ENCODE measurements at places on chromosomes 12 and 14.
A peak's percentile ranks its signal among the peaks of the same experiment; 100 is the strongest.

GRCh38 chr14:59374048-59374447 lies 91.1 kb downstream of the GPR135 start:
- no peak for DNase-seq

DNA sequence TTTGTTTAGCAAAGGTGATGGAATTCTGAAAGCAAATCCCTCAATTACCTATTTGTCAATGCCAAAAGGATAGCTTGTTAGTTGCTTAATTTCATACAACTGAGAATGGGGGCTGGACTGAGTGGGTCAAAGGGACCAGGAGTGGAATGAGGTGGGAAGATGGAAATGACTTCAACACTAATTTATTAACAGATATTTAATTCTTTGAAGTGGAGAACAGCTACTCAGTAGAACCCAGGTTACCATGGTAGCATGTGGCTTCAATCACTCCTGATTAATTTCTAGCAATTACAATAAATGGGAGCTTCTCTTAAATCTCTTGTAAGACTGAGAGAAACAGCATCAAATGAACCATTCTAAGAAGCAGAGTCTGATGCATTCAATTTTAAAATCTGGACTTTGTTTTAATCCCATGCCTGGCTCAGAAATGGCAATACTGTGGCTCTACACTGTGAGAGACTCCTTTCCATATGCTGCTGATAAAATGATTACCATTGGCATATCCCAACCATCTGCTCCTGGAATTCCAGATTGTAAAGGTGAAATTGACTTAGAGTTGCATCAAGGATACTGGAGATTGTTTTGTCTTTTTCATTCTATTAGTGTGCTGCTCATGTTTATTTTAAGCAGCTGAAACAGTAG lies 607.8 kb downstream of the SNAPC1 start:
- DNase-seq, result no peak

GRCh38 chr14:101876555-101876938 lies 87.8 kb upstream of the DYNC1H1 start:
- peak; percentile 83 for DNase-seq

- DNase-seq, result peak; percentile 6
Observed at GRCh38 chr14:80493620-80494019, 282.3 kb upstream of the DIO2 start.

DNA sequence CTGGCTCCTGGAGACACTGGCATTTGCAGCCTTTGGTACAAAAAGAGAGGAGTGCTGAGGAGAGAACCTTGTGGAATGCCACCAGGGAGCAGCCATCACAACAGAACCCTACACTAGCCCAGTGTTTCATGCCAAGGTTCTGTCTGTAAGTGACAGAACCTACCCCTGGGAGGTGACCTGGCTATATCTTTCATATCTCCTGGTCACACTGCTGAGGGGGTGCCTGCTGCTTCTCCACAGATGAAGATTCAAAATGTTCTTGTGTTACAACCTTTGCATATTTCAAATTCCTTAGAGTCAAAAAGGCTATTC lies 12.7 kb upstream of the EIF4B start:
- DNase-seq, result no peak

- DNase-seq, result no peak
Observed at GRCh38 chr14:55689981-55690871, 110.2 kb downstream of the KTN1 start.

GRCh38 chr12:16946704-16947103 lies 340.7 kb upstream of the LMO3 start:
- DNase-seq, result no peak

- DNase-seq, result no peak
Observed at GRCh38 chr12:32089156-32089555, 17.5 kb upstream of the BICD1 start.

DNA sequence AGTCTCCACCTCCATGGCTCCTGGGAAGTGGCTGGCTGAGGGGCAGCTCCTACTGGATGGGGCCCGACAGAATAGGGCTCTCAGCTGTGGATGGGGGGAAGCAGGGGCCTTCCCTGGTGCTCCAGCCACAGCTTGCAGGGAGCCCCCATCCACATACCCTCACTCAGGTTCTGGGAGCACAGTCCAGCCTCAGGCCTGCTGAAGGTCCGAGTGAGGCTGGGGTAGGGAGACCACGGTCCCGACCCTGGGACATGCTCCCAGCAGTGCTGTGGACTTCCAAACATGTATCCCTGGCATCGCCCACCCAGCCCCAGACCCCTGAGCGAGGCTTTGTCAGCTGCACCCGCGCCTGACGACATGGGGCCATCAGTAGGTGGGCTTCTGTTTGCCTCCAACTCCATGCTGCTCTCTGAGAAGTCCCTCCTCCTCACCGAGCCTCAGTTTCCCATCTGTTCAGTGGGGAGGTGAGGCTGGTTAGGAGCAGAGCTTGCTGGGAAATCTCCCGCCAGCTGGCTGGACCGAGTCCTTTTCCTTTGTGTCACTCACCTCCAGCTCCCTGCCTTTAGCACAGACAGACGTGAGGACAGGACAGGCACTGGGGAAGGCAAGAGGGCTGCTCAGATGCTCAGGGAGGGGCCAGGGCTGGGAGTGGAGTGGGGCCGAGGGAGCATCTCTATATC lies 9.1 kb upstream of the ATG101 start:
- DNase-seq, result no peak

DNA sequence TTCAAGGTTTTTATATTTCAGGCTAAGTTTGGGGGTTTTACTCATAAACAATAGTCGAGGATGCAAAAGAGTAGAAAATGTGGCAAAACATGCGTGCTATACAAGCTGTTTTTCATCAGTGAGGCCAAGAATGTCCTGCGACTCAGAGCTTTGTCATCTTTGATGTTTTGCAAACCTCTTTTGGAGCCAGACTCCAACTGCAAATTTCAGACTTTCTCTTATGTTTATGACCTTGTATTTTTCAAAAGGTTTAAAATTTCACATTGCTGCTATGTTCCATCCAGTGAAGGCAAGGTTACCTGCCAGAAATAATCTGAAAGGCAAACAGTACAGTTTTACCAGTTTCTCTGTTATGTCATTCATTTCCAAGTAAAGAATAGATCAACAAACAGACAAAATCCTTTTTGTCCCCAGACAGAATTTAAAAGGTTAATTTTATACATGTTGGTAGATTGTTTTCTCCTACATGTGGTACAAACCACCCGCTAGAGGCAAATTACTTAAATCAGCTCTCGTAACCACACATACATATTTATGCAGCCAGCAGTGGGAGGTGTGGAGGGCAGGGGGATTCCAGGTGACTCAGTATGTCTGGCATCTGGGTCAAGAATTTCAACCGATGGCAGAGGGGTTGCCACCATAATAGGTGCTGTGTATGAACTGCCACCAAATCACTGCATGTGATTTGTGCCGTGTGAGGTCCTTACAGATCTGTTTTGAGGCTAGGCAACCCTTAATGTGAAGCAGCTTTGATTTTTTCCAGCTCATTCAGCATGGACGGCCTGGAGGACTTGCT lies 119.8 kb upstream of the CPM start:
- DNase-seq, result peak; percentile 56

DNA sequence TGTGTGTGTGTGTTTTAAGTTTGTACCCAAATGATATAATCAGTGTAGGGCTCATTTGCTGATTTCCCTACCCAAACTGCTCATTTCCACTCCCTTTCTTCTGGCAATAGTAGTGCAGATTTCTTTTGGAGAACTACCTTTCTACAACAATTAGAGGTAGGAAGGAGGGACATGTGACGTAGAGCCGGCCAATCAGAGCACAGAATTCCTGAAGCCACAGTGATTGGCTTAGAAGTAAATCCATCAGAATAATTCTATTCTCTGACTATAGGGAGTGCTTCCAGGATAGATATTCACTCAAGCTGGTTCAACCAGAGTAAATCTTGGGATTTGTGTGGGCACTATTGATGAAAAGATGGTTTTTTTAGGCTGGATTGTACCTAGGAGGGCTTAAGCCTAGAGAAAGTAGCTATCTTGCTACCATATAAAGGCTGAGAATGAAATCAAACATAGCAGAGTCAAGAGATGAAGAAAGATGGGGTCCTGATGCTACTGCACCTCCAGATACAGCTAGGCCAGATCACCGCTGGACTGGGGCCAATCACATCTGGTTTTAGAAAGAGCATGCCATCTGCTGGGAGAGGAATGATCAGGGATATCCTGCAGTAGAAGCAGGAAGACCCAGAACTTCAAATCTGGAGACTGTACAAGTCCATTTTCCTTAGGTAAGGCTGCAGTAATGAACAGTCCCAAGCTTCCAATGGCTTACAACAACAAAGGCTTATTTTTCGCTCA lies 54.1 kb upstream of the NUAK1 start:
- DNase-seq, result no peak

GRCh38 chr12:71685312-71685906 lies 473 bp upstream of the TMEM19 start:
- DNase-seq, result no peak

DNA sequence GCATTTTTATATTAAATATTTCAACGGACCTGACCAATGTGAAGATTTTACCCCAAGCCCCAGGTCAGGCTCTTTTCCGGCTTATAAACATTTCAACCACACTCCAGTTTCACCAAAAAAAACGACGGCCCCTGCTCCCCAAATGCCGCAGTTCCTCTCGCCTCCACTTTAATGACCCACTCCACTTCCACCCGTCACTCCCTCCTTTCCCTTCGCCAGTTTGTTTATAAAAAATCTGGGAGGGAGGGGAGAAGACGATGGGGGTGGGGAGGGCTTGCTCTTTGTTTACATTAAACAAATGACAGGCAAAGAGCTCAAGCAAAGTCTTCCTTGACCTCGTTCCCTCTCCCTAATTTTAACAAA lies 5.4 kb downstream of the SIX6 start:
- DNase-seq, result no peak

DNA sequence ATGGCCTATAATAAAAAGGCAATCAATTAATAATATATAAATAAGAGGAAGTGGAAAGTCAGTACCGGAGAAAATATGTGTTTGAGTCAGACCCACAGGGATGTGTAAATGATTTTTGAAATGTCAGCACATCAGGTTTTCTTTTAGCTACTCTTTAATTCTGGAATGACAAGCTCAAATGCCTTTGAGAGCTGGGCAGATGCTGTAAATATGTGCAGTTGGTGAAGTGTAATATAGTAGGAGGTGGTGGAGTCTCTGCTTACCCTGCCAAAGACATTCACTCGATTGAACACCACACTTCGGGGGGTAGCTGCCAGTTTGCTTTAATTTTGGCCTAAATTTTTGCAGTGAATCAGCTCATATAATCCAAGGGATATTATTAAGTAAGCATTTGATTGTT lies 93.0 kb downstream of the PLEKHA5 start:
- DNase-seq, result no peak

GRCh38 chr14:45133683-45134050 lies 614 bp downstream of the FKBP3 start:
- no peak for DNase-seq

- DNase-seq, result no peak
Observed at GRCh38 chr14:99698642-99699041, 14.5 kb downstream of the CYP46A1 start.

GRCh38 chr14:77083082-77083481 lies 15.0 kb upstream of the CIPC start:
- DNase-seq, result no peak

- DNase-seq, result no peak
Observed at GRCh38 chr12:53738406-53739213, 11.4 kb upstream of the CALCOCO1 start.

GRCh38 chr14:35386673-35387125 lies 17.9 kb downstream of the NFKBIA start:
- no peak for DNase-seq

DNA sequence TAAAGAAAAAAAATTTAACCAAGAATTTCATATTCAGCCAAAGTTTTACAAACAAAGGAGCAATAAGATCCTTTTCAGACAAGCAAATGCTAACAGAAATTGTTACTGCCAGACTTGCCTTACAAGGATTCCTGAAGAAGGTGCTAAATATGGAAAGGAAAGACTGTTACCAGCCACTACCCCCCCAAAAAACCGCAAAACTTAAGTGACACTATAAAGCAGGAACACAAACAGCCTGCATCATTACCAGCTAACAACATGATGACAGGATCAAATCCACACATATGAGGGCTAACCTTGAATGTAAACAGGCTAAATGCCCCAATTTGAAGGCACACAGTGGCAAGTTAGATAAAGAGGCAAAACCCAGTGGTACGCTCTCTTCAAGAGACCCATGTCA lies 55.7 kb downstream of the APOBEC1 start:
- no peak for DNase-seq

GRCh38 chr12:124188561-124189405 lies 106.1 kb upstream of the RFLNA start:
- DNase-seq, result no peak

DNA sequence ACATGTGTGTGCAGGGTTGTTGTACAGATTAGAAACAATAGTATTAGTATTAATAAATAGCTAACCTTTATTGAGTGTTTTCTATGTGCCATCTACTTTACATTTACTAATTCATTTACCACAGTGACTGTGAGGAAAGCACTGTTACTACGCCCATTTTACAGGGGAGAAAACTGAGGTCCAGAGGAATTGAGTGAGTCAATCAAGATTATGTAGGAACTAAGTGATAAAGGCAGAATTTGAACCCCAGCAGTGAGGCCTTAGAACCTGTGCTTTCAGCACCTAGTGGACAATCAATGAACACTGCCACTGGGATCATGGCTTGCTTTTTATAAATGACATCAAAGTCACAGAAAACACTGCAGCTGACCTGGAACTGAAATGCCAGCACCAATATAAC lies 28.2 kb downstream of the NT5DC3 start:
- no peak for DNase-seq

GRCh38 chr12:56311003-56311402 lies 4.8 kb downstream of the CNPY2 start:
- DNase-seq, result no peak

DNA sequence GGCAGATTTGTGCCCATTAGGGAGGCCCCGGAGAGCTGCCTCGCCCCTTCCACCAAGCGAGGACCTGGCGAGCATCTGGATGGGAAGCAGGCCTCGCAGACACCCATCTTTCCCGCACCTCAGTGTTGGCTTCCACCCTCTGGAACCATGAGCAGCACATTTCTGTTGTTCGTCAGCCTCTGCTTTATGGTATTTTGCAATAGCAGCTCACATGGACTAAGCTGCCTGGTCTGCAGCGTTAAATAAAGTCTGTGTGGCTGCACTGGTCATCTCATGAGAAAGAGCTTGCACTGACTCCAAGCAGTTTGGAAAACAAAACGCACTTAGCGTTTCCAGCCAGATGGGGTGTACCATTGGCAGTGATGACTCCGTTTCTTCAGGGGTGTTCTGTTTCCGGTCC lies 75.8 kb downstream of the GLT1D1 start:
- no peak for DNase-seq

DNA sequence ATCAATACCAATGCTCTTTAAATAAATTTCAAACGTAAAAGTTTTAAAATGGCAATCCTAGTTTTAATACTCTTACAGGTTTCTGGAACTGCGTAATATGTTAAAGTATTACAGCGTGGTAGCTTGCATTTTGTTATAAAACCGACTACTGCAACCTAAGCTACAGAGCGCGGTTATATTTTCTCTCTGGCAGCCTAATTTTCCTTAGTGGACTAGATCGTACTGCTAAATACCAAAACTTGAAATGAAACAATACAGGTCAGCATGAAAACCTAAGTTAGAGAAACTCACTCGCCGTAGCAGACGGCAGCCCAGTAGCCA lies 1.2 kb downstream of the CCDC92 start:
- peak; percentile 25 for DNase-seq

DNA sequence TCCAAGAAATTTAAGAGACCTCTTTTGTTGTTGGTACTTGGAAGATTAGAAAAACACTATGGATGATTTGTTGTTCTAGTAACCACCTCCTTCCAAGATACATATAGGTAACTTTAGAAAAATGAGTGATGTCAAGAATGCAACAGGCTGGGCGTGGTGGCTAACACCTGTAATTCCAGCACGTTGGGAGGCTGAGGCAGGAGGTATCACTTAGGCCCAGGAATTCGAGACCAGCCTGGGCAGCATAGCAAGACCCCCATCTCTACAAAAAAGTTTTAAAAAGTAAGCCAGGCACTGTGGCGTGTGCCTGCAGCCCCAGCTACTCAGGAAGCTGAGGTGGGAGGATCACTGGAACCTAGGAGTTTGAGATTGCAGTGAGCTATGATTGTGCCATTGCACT lies 97.8 kb downstream of the PCNX1 start:
- DNase-seq, result no peak
